Activated T-helper 2 cell treated with anti-CD3 and anti-CD28 coated beads, Interferon-gamma antibody, Interleukin-2, Interleukin-4, amounts not matched to agents 10 μg/mL and 5 μg/mL and 100 μg/mL, durations not matched to agents 14 hours and 24 hours and 36 hours (primary cell): ENCODE measurements at places on chromosomes 3 and 15. TPM values are rescaled to one million over a fixed set of nuclear protein-coding genes. Genes with fewer than 3 reads are reported as not detected.
A peak's percentile ranks its signal among the peaks of the same experiment; 100 is the strongest.

Gene BSN
- total RNA-seq: 0.09 and 0.11 TPM in 2 replicates

Gene ANKRD63
- total RNA-seq: 0.41 and 0.48 TPM in 2 replicates

Gene EXD1
- not detected in 2 replicates for total RNA-seq

Gene THOC7
- 103 and 107 TPM in 2 replicates for total RNA-seq

Gene TEX55
- not detected in 2 replicates for total RNA-seq

Gene IQCF5
- not detected in 2 replicates for total RNA-seq

- H3K4me1 ChIP-seq: peaks cover 2% of the 10 kb centered on the region
- H3K27me3 ChIP-seq: peaks cover 17% of the 10 kb centered on the region
- no peak overlapping the region for H3K4me3 ChIP-seq
- H3K27ac ChIP-seq: no peak overlapping the region
- H3K36me3 ChIP-seq: no peaks in the 10 kb centered on the region
Observed at GRCh38 chr3:180870008-180870699, 42.3 kb upstream of the FXR1 start.

DNA sequence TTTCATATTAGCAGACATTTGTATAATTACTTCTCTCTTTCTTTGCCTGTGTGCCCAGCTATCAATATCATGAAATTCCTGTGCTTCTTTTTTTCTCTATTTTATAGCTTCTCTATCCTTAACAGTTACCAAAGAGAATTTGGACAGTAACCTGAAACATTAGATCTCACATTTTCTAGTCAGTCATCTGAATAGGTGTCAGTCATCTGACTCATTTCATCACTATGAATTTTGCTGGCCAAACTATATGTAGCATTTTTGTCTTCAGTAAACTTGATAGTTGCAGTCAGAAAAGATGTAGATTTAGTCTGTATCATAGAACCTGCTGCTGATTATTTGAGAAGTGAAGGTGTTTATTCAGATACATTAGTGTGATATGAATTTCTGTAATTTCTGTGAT is 52.6 kb downstream of the HMG20A start:
- H3K4me1 ChIP-seq: peaks cover 1% of the 10 kb centered on the region
- no peak overlapping the region for H3K4me3 ChIP-seq
- no peaks in the 10 kb centered on the region for H3K27me3 ChIP-seq
- H3K27ac ChIP-seq: peak overlapping the region; percentile 44
- DNase-seq: no peak
- peaks cover 56% of the 10 kb centered on the region for H3K36me3 ChIP-seq

DNA sequence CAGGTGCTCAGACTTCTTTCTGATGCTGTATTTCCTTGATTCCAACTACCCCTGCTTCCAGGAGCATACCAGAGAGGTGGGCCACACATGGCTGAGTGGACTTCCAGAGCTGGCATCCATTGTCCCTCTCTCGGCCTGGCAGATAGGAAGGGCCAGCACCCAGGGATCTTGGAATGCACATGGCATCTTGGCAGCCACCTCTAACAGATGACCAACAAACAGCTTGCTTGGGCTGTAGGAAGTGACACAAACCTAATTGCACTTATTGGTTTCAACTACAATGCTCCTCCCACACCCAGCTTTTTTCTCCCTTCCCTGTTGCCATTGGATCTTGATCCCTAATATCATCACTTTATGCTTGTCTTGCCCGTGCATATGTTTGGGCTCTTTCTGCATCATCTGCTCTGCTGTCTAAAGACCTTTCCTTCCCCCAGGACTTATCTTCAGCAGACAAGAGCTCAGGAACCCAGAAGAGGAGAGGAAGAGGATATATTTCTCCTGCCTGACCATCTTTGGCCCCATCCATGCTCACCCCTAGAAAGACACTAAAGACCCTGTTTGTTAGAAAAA is 294.6 kb downstream of the NTRK3 start:
- H3K4me1 ChIP-seq: peaks cover 5% of the 10 kb centered on the region
- H3K27ac ChIP-seq: no peak overlapping the region
- no peak for DNase-seq
- no peaks in the 10 kb centered on the region for H3K36me3 ChIP-seq
- H3K4me3 ChIP-seq: no peak overlapping the region
- H3K27me3 ChIP-seq: no peaks in the 10 kb centered on the region

GRCh38 chr15:42502477-42502876 is 7.0 kb downstream of the SNAP23 start:
- H3K27me3 ChIP-seq: no peaks in the 10 kb centered on the region
- H3K4me1 ChIP-seq: peaks cover 25% of the 10 kb centered on the region
- no peak for DNase-seq
- no peak overlapping the region for H3K27ac ChIP-seq

DNA sequence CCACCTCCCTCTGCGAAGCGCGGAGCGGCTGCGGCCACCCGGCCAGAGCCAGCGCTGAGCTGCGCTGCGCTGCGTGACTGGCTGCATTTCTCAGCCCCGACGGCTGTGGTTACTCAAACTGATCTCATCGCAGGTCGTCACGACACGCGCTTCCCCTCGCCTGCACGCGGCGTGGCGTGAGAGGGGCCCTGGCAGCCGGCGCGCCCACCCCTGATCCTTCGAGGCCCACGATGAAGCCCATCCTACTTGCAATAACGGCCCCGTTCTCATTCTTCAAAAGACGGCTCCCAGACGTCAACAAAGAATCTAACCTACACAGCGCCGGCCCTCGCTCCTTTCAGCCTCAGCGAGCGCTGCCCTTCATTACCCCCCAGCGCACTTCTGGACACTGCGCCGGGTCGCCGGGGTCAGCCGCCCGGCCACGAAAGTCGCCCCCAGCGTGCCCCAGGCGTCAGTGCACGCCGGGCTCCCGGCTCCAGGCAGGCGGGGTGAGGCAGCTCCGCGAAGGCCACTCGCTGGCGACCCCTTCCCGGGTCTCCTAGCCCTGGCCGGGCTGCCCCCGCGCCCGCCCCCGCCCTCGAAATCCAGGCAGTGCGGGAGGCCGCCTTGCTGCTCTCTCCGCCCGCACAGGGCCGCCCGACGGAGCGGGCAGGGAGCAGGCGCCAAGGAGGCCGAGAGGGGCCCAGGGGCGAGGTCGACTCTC is 9.9 kb upstream of the LEKR1 start:
- peaks cover 69% of the 10 kb centered on the region for H3K4me1 ChIP-seq
- no peaks in the 10 kb centered on the region for H3K27me3 ChIP-seq
- DNase-seq: peak; percentile 63
- peaks cover 25% of the 10 kb centered on the region for H3K36me3 ChIP-seq
- H3K4me3 ChIP-seq: peak overlapping the region; percentile 88

- H3K4me3 ChIP-seq: no peak overlapping the region
- DNase-seq: no peak
- H3K36me3 ChIP-seq: no peaks in the 10 kb centered on the region
- H3K4me1 ChIP-seq: peaks cover 5% of the 10 kb centered on the region
Observed at GRCh38 chr3:189157232-189158007, 14.4 kb upstream of the TPRG1 start.

- H3K27me3 ChIP-seq: no peaks in the 10 kb centered on the region
- H3K36me3 ChIP-seq: no peaks in the 10 kb centered on the region
- no peak overlapping the region for H3K27ac ChIP-seq
- no peak for DNase-seq
- no peaks in the 10 kb centered on the region for H3K4me1 ChIP-seq
Observed at GRCh38 chr3:62010989-62011388, 362.4 kb downstream of the FEZF2 start.

DNA sequence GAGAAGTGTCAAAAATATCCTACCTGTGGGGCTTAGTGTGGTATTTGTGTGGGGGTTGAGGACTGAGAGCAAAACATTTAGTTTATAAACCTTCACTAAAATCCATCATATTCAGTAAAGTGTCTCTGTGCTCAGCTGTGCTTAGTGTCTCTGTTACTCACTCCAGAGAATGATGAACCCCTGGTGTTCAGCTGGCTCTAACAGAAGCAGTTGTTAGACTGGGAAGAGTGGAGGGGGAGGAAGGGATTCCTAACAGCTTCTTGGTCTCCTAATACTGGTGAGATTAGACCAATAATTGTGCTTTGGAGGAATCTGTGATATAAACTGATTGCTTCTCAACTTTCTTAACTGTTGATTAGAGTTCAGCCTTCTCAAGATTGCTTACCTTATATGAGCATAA is 1123.5 kb downstream of the ROBO2 start:
- H3K27me3 ChIP-seq: no peaks in the 10 kb centered on the region
- H3K4me1 ChIP-seq: no peaks in the 10 kb centered on the region
- no peak for DNase-seq
- no peaks in the 10 kb centered on the region for H3K36me3 ChIP-seq

DNA sequence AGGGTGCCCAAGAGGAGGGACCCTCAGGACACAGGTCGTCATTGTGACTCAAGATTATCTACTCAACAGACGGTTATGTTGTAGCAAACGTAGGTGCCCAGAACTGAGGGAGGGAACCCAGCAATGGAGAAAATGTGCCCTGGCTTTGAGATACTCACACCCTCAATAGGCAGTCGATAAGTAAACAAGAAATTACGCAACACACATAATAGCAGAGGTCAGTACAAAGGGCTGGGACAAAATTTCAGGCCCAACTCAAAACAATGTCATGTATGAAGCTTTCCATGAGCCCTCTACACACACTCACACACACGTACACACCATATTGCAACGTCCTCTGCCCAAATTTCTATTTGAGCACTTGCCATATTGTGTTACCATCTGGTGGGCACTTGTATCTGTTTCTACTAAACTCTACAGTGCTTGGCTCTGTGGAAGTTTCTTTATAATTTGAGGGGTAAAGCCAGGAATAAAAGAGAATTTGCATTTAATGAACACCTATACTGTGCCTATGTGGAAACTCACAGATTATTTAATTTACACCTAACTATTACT is 114.6 kb upstream of the TRIM42 start:
- H3K36me3 ChIP-seq: no peaks in the 10 kb centered on the region
- DNase-seq: no peak
- H3K4me1 ChIP-seq: no peaks in the 10 kb centered on the region
- H3K27me3 ChIP-seq: no peaks in the 10 kb centered on the region
- no peak overlapping the region for H3K4me3 ChIP-seq
- H3K27ac ChIP-seq: no peak overlapping the region

GRCh38 chr15:68631601-68632051 is 52.8 kb downstream of the CORO2B start:
- no peaks in the 10 kb centered on the region for H3K36me3 ChIP-seq
- peaks cover 4% of the 10 kb centered on the region for H3K27me3 ChIP-seq
- DNase-seq: no peak
- H3K4me3 ChIP-seq: no peak overlapping the region

DNA sequence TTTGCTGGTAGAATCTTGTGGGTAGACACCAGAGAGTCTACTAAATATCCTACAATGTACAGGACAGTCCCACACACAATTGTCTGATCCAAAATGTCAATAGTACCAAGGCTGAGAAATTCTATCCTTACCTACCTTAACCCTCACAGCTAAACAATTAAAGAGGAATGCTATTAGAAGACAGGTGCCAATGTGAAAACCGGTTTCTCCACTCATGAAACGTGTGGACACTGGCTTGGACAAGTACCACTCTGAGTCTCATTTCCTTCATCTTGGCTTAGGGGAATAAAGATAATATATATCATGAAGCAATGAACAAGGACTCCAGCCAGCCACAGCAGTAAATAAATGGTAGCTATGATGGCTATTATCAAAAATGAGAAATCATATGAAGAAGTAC is 90.2 kb downstream of the RFTN1 start:
- no peak overlapping the region for H3K4me3 ChIP-seq
- peaks cover 31% of the 10 kb centered on the region for H3K36me3 ChIP-seq
- no peak overlapping the region for H3K27ac ChIP-seq
- DNase-seq: no peak
- H3K4me1 ChIP-seq: peaks cover 4% of the 10 kb centered on the region

DNA sequence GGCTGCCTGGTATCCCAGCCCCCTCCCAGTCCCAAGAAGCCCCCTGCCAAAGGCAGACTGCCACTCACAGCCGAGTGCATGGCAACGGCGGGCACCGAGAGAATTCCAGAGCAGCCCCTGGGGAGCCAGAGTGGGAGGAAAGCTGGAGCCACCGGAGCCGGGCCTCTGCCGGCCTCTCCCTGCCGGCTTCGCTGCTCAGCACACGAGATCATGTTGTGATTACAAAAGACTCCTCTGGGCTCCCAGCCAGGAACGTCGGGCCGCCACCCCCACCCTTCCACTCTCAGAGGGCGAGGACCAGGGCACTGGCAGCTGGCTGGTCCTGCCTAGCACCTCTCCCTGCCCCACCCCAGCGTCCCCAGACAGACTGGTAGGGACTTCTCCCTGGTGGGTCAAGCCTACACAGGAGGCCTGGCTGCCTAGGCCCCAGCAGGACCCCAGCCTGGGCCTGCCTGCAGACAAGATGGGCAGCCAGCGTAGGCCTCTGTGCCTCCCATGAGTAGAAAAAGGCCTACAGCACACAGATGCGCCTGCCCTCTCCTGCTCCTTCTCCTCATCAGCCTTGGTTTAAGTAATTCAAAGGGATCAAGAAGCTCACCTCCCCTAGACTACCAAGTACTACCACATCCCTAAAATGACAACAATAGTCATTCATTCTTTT is at the start of gene CCDC9B:
Gene CCDC9B (minus strand): TSS at position 200 of the 661 bp plus-strand sequence. CDS start 120 bp downstream, at position 80.
- H3K4me3 ChIP-seq: no peak within 1 kb of the TSS
- H3K36me3 ChIP-seq: no peaks in the 10 kb centered on the region
- no peak within 1 kb of the TSS for H3K27ac ChIP-seq
- peaks cover 2% of the 10 kb centered on the region for H3K4me1 ChIP-seq
- no peak for DNase-seq

- H3K27ac ChIP-seq: no peak overlapping the region
- H3K27me3 ChIP-seq: no peaks in the 10 kb centered on the region
- H3K4me3 ChIP-seq: no peak overlapping the region
- H3K36me3 ChIP-seq: no peaks in the 10 kb centered on the region
Observed at GRCh38 chr3:94513600-94513999, 450.7 kb downstream of the NSUN3 start.

DNA sequence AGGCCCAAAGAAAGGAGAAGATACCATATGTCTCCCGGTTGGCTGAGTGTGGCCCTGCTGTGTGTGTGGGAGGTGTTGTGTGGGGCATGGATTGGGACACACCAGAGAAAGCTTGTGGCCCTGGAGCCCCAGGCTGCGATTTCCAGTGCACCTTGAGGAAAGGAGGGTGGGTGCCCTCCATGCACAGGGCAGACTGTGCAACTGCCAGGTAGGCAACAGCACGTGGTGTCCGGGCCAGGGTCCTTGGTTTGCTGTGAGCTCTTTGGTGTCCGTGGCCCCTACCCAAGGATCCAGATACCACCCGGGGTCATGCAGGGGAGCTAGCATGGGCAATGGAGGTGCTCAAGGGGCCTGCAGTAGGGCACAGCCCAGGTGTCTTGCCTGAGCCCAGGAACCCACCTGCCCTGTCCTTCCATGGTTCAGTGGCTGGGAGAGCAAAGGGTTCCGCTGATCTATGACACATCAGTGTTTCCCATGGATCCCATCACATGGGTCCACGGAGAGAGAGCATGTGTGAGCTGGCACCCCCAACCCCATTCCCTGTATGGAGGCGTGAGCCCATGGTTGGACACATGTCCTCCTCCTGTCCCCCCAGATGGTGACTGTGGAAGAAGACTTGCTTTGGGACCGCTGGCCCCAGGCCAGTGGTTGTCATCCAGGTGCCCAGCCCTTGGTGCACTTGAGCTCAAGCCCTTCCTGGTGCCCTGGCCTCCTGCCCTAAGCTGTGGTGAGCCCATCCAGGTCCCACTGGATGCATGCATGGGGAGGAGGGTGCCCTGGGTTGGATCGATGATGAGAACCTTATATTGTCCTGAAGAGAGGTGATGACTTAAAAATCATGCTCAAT is 223.4 kb downstream of the SNRPN start:
- H3K27me3 ChIP-seq: no peaks in the 10 kb centered on the region
- H3K27ac ChIP-seq: no peak overlapping the region
- H3K4me1 ChIP-seq: no peaks in the 10 kb centered on the region
- DNase-seq: peak; percentile 1
- no peaks in the 10 kb centered on the region for H3K36me3 ChIP-seq
- H3K4me3 ChIP-seq: no peak overlapping the region
